ENCODE measurements at places on chromosomes 5 and 9.

DNA sequence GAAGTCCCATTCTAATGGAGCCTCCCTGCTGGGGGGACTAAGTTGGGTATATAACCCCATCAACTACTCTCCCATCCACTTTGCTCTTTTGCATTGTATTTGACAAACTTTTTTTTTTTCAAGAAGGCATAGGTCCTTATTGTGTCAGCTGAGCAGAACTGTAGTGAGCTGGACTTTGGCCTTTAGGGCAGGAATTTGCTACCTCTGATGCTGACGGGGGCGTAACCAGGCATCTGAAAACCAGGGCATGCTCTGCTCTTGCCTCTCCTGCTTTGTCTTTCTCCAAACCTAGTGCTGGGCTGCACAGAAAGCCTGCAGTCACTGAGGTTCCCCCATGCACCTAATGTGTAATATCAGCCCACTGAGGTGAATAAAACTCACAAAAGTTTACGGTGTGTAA, 49.0 kb downstream of the MSX2 start:
- no peak for DNase-seq

GRCh38 chr9:98977813-98978212, 34.1 kb downstream of the COL15A1 start:
- no peak for DNase-seq

- DNase-seq, result no peak
Observed at GRCh38 chr5:16918891-16919671, 17.0 kb downstream of the MYO10 start.

GRCh38 chr5:14954616-14955343, 83.2 kb upstream of the ANKH start:
- DNase-seq, result no peak

DNA sequence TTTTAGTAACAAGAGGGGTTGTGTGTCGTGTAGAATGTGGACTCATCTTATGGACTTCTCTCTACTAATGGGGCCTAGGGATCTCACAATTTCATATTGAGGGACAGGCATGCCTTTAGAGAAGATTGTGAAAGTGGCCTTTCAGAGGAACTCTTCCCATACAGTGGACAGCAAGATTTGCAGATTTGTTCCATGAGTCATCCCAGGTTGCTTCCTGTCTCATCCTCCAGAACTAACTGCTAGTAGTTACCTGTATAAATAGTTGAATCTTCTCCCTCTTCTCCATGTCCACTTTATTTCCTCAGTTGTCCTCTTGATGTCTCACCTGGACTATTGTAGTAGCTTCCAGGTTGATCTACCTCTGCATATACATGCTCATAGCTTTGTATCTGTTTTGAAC, 997.5 kb upstream of the CTNND2 start:
- no peak for DNase-seq

GRCh38 chr5:159878988-159879471, 37.3 kb upstream of the ADRA1B start:
- DNase-seq, result no peak

DNA sequence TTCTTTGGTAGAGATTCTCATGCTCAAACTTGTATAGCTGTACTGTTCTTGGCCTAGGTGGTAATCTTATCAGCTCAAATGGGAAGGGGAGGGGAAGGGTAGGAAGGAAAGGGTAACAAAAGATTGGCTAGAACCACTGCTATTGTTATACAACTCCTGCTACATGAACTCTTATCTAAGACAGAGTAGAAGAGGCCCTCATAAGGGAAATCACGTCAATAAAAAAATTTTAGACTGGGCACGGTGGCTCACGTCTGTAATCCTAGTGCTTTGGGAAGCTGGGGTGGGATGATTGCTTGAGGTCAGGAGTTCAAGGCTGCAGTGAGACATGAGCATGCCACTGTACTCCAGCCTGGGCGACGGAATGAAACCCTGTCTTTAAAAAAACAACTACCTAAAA, 15.9 kb downstream of the STOM start:
- no peak for DNase-seq

DNA sequence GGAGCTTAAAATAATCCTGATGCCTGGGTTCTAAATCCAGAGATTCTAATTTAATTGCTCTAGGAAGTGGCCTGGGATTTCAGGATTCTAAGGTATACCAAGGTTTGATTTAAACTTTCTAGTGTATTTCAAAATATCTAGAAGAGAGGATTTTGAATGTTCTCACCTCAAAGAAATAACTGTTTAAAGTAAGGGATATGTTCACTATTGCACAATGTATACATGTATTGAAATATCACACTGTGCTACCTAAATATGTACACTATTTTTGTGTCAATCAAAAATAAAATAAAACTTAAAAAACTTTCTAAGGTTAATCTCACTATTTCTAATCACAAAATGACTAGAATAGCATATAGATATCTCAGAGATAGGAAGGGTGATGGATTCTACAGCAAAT, 34.0 kb downstream of the TNFSF8 start:
- DNase-seq, result no peak

- DNase-seq, result no peak
Observed at GRCh38 chr5:149089796-149090195, 26.9 kb upstream of the SH3TC2 start.

- no peak for DNase-seq
Observed at GRCh38 chr5:142807372-142807911, 37.3 kb downstream of the ARHGAP26 start.

DNA sequence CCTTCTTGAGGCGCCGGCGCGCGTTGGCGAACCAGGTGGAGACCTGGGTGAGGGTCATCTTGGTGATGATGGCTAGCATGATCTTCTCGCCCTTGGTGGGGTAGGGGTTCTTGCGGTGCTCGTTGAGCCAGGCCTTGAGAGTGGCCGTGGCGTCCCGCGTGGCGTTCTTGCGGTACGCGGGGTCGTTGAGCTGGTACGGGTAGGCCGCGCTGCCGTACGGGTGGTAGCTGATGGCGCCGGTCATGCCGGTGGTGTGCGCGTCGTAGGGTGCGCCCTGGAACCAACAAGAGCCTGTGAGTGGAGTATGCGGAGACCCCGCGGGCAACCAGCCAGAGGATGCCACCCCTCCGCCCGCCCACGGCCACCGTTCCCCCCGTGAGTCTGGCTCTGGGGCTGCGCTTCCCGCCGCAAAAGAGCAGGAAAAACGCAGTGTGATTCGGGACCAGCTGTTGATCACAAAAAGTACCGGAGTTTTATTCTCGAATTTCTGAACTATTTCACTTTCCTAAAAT, 1.9 kb downstream of the IRX2 start:
- DNase-seq, result no peak

DNA sequence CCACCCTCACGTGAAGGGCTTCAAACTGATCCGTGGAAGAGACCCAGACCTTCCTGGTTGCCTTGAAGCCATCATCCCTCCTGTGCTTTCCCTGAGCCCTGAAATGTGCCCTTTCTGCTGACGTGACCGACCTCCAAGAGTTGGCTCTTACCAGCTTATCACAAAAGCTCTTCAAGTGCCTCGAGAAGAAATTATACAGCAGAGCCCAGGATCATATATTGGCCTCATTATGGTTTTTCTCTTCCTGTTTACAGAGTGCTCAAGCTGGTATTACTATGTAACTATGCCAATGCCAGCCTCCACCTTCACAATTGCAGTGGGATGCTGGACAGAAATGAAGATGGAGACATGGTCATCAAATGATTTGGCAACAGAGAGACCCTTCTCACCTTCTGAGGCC, 66.0 kb downstream of the AOPEP start:
- DNase-seq, result no peak

DNA sequence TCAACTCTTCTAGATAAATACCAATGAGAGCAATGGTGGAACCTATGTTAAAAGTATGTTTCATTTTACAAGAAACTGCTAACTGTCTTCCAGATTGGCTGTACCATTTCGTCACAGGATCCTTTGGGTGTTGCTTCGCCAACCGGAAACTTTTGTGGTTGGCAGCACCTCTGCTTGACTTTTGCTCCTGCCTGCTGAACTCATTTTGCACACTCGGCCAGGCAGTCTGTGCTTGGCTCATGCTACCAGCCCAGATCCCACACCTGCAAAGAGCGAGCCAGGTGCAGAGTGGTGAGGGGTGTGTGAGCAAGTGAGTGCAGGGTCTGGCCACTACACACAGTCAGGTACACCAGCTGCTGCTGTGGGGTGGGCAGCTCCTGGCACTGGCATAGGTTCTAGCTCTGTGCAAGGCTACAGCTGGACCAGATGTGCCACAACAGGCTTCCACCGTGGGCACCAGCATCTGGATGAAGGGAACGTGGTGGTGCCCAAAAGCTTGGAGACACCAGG, 422.3 kb downstream of the PRR16 start:
- no peak for DNase-seq

- no peak for DNase-seq
Observed at GRCh38 chr9:21754741-21755140, 47.7 kb upstream of the MTAP start.

- no peak for DNase-seq
Observed at GRCh38 chr9:134099123-134099761, 31.4 kb upstream of the BRD3 start.

GRCh38 chr5:141858079-141858765, 20.0 kb downstream of the PCDH1 start:
- no peak for DNase-seq

DNA sequence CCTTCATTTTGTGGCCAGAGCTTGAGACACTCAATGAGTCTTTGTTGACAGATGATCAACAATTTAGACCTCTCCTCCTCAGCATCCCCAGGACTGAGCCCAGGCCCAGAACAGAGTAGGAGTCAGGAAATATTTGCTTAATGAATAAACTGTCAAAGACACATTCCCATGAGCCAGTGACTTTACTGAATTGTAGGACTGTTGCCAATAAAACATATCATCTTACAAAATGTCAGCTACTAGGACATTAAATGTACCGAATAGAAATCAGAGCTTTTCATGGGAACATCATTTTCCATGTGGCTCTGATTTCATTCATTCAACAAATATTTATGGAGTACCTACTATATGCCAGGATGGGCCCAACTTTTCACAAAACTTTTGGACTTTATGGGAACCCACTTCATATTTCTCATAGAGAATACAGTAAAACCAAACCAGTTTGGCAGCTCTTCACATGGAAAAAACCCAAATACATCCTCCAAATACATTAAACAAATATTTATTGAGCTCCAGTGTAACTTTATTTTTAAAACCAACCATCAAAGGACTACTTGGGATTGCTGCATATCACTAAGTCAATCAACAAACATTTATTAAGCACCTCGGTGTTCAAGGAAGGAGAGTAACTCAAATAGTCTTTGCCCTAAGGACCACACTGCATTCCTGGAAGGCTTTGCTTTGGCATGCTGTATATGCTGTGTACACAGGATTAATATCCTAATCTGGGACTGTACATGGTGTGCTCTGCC, 11.4 kb downstream of the VDAC1 start:
- no peak for DNase-seq
